Prostate gland (tissue), 2 donors: ENCODE measurements at places on chromosomes 5 and 9. TPM values are rescaled to one million over a fixed set of nuclear protein-coding genes. Genes with fewer than 3 reads are reported as not detected.

S100Z gene
- 1.7 TPM for total RNA-seq

RHOBTB3 gene
- 87.3 TPM for total RNA-seq

DBH gene
- not detected for total RNA-seq

CNTLN gene
- 12.9 TPM for total RNA-seq

KIAA1958 gene
- total RNA-seq, result 7.0 TPM

ECM2 gene
- 14.1 TPM for total RNA-seq

EQTN gene
- total RNA-seq, result not detected

ZBTB26 gene
- 5.6 TPM for total RNA-seq

GPRIN1 gene
- total RNA-seq, result 0.14 TPM

SPATA31A6 gene
- total RNA-seq, result not detected

PDE6A gene
- 0.91 TPM for total RNA-seq

RIC1 gene
- 18.0 TPM for total RNA-seq

IL4 gene
- not detected for total RNA-seq

GFRA3 gene
- not detected for total RNA-seq

SPINK1 gene
- 3.7 TPM for total RNA-seq

WNT8A gene
- total RNA-seq, result 1.1 TPM

SLC36A2 gene
- total RNA-seq, result 0.74 TPM

ROR2 gene
- 37.2 TPM for total RNA-seq

NUDT12 gene
- total RNA-seq, result 29.6 TPM

SPATA31E1 gene
- total RNA-seq, result not detected

STING1 gene
- total RNA-seq, result 33.8 TPM

SLC36A3 gene
- 0.28 TPM for total RNA-seq

IL7R gene
- 13.5 TPM for total RNA-seq

IFNA2 gene
- not detected for total RNA-seq

CORO2A gene
- 31.2 TPM for total RNA-seq

RASGEF1C gene
- total RNA-seq, result 0.09 TPM

NAIP gene
- total RNA-seq, result 16.4 TPM

MARCOL gene
- total RNA-seq, result not detected

PLPPR1 gene
- 2.8 TPM for total RNA-seq

FAM200C gene
- 8.6 TPM for total RNA-seq

DRD1 gene
- 0.28 TPM for total RNA-seq

MUSK gene
- total RNA-seq, result 0.64 TPM

TMEM215 gene
- total RNA-seq, result not detected

SRD5A1 gene
- total RNA-seq, result 9.4 TPM

IL17B gene
- not detected for total RNA-seq

PPIC gene
- total RNA-seq, result 20.9 TPM

ADAMTS12 gene
- 3.7 TPM for total RNA-seq

IL3 gene
- not detected for total RNA-seq

PCDHGA1 gene
- total RNA-seq, result 4.8 TPM

RMRP gene
- total RNA-seq, result 1,879 TPM

CCDC171 gene
- 2.0 TPM for total RNA-seq

PCDHGB2 gene
- total RNA-seq, result 5.3 TPM

ADGRD2 gene
- 1.0 TPM for total RNA-seq

BRD3 gene
- total RNA-seq, result 44.3 TPM

SLU7 gene
- 88.0 TPM for total RNA-seq

C7 gene
- total RNA-seq, result 68.2 TPM

CTNND2 gene
- 5.5 TPM for total RNA-seq

PCDHGB3 gene
- 3.1 TPM for total RNA-seq

CYLC2 gene
- total RNA-seq, result not detected
